Adrenal gland (tissue), 19 donors: ENCODE measurements at places on chromosomes 4 and X. TPM values are rescaled to one million over a fixed set of nuclear protein-coding genes. Genes with fewer than 3 reads are reported as not detected.

The CFAP99 gene
- total RNA-seq: 5.0 TPM

The RPS6KA6 gene
- 4.4 TPM for total RNA-seq

The RHOXF2 gene
- 0.18 TPM for total RNA-seq

The CLGN gene
- 9.0 TPM for total RNA-seq

The FMR1NB gene
- total RNA-seq: not detected

The ADH1A gene
- total RNA-seq: 1.0 TPM

The IL15 gene
- total RNA-seq: 2.8 TPM

The RHOH gene
- total RNA-seq: 1.2 TPM

The BEND2 gene
- total RNA-seq: not detected

The MAGEA1 gene
- total RNA-seq: not detected

The OCIAD1 gene
- 161 TPM for total RNA-seq

The CT45A10 gene
- total RNA-seq: not detected

The TGIF2LX gene
- total RNA-seq: not detected
